OCI-M1 (cell line): ENCODE measurements at places on chromosomes 5 and 9.

DNA sequence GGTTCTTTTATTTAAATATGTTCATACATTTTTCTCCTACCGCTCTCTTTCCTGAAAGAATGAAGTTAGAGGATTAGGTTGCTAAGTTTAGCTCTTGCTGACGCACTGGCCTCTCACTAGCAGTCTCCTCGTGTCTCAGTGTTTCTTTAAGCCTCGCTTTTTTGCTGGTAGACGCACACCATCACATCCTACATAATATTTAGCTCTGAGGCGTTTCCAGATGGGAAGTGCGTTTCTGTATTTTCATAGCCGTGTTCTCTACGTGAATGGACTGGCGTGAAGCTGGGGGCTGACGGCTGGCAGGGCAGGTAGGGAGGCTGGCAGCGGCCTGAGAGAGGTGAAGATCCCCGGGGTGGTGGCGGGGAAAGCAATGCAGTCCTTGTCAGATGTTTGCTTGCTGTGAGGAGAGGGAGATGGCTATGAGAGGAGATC is 79.2 kb upstream of the SPRY4 start:
- DNase-seq: no peak

DNA sequence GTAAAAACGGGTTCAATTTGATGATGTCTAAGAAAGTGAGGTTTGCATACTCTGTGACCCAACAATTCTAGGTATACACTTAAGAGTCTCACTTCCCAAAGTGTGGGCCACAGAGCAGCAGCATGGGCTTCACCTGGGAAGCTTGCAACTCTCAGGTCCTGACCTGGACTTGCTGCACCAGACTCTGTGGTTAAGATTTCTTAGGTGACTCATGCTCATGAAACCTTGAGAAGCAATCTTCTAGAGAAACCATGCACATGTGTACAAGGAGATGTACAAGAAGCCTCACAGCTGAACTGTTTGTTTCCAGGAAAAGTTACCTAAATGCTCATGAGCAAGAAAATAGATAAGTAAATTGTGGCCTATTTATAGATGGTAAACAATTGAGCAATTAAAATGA is 30.0 kb downstream of the DNAJC21 start:
- no peak for DNase-seq

- no peak for DNase-seq
These were observed 27.2 kb downstream of the ARHGAP26 start for GRCh38 chr5:142797420-142797819.

DNA sequence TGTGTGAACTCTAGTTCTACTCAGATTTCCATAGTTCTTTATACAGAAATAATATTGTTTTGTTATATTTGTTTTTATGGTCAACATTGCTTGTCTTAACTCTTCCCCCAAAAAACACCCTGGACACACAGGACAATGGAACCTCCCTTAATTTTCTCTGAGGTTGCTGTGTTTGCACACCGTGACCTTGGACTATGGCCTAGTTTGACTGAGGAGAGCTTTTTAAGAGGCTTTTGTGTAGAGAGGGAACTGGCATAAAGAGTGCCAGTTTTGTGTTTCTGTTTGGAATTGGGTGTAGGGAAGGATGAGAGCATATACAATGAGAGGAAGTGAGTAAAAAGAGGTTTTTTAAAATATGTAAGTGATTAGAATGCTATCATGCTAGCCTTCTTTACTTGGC is 101.1 kb upstream of the MEF2C start:
- DNase-seq: no peak

DNA sequence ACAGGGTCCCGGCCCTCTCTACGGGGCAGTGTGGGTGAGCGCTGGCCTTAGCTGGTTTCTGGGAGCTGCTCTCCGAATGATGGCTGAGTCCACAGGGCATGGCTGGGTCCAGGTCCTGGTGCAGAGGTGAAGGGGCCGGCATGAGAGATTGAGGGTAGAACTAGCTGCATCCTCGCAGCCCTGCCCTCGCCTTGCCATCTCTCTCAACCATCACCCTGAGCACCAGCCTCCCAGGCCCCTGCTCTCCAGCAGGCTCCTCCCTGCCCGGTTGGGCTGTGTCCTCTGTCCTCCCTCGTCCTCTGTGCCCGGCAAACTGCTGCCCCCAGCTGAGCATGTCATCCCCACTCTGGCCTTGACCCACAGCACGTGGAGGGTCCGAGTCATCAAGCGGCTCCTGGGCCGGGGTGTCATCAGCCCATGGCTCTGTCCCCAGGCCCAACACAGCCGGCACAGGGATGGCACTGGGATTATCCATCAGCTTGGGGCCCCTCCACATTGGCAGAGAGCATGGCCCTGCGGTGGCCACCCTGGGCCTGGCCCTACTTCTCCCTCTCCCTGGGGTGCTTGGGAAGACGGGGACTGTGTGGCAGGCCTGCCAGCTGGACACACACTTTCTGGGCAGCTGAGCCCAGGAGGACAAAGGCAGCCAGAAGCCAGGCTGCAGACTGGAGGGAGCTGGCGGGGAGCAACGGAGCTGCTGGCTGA is 8.4 kb downstream of the FLT4 start:
- no peak for DNase-seq

DNA sequence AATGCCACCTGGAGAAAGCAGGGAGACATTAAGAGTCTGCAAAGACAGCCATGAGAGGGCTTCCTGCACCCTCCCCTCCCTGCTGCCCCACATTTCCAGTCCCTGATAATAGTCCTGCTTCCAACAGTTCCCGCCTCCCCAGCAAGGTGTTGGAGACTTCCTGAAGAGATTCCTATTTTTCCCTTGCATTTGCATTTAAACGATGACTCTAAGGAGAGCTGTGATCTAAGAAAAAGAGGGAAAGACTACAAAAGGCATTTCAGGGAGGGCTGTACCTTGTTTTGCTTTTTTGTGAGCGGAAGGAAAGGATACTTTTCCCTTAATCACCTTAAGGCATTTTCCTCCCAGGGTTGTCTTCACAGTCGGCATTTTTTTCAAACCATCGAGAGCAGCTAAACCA is 62.1 kb downstream of the GAS1 start:
- DNase-seq: no peak

DNA sequence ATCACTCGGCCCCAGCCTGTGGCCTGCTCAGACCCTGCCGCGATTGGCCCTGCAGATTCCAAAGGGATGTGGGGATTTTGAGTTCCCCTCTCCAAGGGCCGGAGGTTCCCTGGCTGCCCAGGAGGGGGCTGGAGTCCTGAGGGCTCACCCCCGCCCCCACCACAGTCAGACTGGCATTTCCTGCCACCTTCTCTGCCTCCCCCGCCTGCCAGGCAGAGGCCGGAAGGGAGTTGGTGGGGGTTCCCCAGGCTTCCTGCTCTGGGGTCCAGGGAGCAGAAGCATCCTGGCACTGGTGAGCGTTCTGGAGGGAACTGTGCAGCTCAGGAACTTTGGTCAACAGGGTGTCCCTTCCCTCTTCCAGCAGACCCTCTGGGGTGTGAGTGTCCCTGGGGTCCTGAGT is 70.6 kb downstream of the RXRA start:
- DNase-seq: no peak

- DNase-seq: no peak
These were observed 60.2 kb upstream of the PCSK5 start for GRCh38 chr9:75830303-75830702.

GRCh38 chr5:140011297-140011802 is 31.7 kb downstream of the NRG2 start:
- peak; percentile 60 for DNase-seq

DNA sequence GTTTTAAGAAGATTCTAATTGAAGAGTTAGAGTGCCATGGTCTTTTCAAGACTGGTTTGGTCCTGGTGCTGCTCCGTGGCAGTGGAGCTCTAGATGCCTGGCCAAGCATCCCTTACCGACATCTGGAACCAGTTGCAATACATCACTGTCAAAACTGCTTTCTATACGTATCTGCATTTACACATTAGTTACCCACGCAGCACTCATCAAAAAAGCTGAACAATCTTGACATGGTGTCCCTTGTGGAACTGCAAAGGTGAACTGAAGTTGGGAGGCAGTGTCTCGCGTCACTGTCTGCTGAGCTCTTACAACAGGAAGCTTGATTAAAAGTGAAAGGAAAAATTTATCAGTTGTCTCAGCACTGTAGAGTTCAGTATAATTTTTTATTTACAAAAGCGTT is 82.6 kb downstream of the PBX3 start:
- peak; percentile 74 for DNase-seq

GRCh38 chr5:103891151-103891550 is 328.6 kb upstream of the NUDT12 start:
- no peak for DNase-seq

GRCh38 chr9:32384002-32384363 is 460 bp upstream of the ACO1 start:
- no peak for DNase-seq
